ENCODE measurements at places on chromosomes 12 and 14.

- no peak for DNase-seq
These were observed 25.1 kb downstream of the GRIP1 start for GRCh38 chr12:66653796-66654195.

DNA sequence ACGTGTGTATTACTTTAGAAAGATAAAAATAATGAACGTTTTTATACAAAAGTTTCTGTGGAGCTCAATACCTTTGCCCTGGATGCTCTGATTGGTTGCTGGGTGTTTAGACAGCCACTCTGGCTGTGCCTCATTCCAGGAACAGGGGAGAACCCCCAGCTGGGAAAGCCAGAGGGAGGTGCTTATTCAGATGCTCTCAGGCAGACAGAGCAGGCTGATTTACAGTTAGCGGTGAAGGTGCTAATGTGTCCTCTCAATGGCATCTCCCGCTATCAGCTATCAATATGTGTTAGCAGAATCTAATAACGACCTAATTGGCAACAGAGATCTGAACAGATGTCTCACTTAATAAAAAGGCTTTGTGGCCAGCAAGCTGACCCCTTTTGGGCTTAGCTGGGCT lies 402.3 kb downstream of the NUAK1 start:
- DNase-seq: no peak

DNA sequence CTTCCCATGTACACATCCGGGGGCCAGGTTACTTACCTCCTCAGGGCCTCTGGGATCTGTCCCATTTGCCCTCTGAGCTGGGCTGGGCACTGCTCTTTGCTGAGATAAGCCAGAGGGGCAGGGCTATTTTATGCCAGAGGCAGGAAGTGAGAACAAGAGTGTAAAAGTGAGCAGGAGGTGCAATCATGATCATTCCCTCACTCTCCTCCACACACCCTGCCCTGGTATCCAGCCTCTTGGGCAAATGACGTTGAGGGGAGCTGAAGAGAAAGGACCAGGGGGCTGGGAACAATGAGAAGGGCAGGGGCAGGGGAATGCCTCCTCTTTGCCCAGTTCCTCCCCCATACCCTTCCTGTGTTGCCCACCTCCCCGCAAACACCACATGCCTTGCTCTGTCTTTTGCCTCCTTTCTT lies 4.2 kb downstream of the LPAR5 start:
- DNase-seq: no peak

- no peak for DNase-seq
These were observed 92.6 kb downstream of the PDE3A start for GRCh38 chr12:20460956-20461355.

GRCh38 chr14:67360470-67361206 lies 510 bp downstream of the EIF2S1 start:
- DNase-seq: no peak

GRCh38 chr12:128592220-128592744 lies 231.5 kb downstream of the SLC15A4 start:
- DNase-seq: no peak

DNA sequence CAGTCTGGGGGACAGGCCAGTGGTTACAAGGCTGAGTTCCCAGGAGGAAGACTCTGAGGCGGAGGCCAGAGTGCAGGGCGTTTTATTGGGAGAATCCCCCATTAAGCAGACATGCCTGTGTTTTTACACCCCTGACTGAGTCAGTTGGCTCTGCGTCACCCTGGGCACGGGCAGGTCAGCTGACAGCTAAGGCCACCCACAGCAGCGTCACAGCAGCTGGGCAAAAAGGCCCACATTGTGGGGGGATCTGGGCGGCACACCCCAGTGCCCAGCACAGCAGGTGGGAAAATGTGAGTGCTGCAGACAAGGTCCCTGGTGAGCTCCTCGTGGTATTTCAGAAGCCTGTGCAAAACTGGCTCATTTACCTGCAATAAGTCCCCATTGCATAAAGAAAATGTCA lies 184.7 kb downstream of the AACS start:
- DNase-seq: no peak

GRCh38 chr12:91523831-91524230 lies 341.2 kb upstream of the DCN start:
- no peak for DNase-seq

GRCh38 chr14:82094829-82095345 lies 561.2 kb upstream of the SEL1L start:
- no peak for DNase-seq

DNA sequence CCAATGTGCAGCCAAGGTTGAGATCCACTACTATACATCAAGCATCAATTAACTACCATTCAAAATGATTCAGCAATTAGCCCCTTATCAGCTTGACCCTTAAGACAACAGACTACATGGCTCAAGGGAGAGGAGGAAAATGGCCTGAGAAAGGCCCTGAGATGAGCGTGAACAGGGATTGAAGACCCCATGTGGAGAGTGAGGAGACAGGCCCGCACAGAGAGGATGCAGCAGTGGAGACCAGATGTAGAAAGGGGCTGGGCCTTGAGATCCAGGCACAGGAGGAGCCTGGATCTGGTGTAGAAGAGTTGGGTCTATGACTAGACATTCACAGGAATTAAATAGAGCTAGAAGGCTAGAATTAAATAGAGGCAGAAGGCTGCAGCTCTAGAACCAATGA lies 229.1 kb downstream of the MON2 start:
- no peak for DNase-seq

- no peak for DNase-seq
These were observed 576.3 kb downstream of the KCNH5 start for GRCh38 chr14:62468946-62469345.

- no peak for DNase-seq
These were observed 46.2 kb upstream of the LTA4H start for GRCh38 chr12:96081596-96081995.

GRCh38 chr12:111430433-111431353 lies 25.0 kb downstream of the SH2B3 start:
- no peak for DNase-seq

GRCh38 chr14:72906879-72907278 lies 13.0 kb upstream of the DPF3 start:
- DNase-seq: no peak

DNA sequence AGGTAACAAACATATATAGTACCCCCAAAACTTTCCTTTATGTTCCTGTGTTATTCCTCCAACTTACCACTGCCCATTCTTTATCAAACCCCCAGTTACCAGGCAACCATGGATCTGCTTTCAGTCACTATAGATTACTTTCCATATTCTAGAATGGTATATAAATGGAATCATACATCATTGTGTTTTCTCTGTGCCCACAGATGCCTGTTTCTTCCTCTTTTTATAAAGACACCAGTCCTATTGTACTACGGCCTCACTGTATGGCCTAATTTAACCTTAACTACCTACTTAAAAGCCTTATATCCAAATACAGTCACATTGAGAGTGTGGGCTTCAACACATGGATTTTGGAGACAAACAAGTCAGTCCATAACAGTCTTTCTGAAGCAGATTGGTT lies 2.6 kb downstream of the TAS2R14 start:
- DNase-seq: no peak

DNA sequence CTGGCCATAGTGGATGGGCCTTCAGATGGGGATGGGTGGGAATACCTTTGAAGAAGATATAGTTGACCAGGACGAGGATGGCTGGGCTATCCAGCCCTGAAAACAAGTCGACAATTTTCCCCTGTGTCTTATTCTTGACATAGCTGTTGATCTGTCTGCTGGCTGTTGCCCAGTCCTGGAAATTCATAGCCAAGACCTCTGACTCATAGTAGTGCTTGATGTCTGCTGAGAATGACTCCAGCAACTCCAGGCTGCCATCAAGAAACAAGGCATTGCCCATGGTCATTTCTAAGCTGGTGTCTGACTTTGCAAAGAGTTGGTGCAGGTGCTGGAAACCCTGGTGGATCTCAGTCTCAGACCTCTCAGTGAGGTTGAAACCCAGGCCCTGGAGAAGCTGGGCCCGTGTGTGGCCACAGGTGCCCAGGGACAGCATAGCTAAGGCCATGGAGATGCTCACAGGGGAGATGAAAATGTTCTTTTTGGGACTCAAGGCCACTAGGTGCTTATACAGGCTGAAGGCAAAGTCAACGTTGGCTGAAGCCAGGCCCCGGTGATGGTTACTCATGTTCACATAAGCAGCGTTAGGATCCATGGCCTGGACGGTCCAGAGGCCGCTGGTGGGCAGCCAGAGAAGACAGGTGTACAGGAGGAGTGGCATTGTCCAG lies 9.0 kb downstream of the SERPINA6 start:
- peak; percentile 11 for DNase-seq

DNA sequence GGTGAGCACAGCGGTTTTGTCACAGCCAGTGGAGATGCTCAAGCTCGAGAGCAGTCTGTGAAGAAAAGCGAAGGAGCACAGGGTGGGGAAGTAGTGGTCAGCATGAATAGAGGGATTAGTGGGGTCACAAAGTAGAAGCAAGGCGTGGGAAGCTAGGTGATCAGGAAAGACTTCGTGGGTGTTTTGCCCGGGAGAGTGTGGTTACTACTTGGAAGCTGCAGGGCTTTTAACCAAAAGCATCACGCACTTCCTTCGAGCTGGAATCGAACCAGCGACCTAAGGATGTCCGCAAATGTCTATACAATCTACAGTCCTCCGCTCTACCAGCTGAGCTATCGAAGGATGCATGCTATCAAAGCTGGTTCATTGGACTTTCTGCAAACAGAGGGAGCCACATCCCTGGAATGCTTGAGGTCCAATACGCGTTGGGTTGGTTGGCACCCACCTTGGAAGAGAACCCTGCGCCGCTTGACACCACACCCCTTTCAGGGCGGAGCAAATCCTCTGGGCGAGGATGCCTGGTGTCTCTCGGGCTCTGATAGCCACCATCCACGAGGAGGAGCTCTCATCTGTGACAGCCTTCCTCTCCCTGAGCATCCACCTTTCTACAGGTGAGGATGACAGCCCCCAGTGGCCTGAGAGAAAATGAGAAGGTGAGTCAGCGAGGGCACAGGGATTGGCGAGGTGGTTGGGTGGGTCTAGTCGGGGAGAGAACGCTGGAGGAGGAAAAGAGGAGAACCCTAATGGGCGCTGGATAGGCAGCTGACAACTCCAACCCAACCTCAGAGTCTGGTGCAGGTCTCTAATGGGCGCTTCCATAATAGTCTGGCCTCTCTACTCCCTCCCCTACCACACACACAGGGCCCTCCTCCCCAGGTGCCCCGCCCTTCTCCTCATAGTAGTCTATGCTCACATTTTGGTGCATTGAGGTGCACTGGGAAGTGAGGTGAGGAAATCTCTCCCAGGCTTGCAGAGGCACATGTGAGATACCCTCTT lies 16.0 kb upstream of the OR6S1 start:
- DNase-seq: no peak

DNA sequence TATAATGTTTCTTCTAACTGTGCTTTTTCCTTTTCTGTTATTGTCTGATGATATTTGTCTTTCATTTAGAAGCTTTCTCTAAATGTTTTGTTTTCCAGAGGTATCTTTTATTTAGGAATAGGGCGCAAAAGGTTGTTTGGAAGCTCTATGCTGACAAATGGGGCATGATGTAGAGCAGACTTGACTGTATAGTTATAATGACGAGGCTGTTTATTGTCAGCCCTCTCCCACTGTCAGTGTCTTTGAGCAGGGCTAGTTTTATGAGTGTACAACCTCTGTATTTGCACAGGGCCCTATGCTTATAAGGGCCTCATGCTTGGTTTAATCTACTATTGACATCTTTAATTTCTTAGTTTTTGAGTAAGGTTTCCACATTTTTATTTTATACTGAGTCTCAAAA lies 158.9 kb downstream of the CCDC91 start:
- DNase-seq: no peak

DNA sequence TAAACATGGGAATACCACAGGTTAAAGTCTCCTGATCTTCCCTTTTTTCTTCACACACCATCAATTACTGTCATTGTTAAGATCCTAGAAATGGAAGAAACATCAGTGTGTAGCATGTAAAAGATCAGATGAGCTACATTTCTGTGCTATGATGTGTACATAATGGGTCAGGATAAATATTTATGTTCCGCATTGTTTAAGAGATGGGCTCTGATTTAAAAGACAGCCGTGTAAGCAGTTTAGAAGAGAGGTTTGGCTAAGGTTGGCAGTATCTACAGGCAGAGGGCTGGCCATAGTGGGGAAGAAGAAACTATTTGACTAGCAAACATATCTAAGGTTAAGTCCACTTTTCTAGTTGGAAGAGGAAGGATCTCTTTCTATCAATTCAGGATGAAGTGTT lies 49.4 kb downstream of the LRRC9 start:
- peak; percentile 38 for DNase-seq

- no peak for DNase-seq
These were observed 91.5 kb upstream of the NCOR2 start for GRCh38 chr12:124658806-124659402.

DNA sequence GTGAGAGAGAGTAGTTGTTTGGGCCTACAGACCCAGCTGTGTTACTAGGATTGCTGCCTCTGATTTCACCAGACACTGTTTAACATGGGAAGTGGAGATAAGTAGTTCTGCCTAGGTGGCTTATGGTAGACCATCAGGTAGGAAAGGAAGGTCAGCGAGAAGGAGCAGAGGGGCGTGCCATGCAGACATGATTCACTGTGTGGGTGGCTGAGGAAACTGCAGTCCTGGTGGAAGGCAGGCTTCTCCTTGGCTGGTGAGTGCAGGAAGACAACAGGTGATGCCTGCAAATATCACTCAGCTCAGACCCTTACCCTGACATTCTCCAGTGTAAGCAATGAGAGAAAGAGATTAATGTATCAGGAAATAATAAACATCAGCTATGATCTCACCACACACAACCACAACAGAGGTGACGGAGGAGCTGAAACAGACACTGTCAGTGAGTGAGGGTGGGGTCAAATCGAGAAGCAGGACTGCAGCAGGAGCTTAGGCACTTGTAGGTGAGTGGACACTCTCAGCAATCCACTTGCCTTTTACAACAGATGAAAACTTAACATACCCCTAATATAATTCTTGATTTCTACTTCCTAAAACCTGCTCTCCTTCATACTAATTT lies 2.1 kb upstream of the PRR4 start:
- DNase-seq: no peak

GRCh38 chr12:39392154-39392925 lies 50.6 kb downstream of the KIF21A start:
- no peak for DNase-seq

- DNase-seq: peak; percentile 76
These were observed 29.1 kb upstream of the LRTM2 start for GRCh38 chr12:1791104-1791841.

GRCh38 chr14:42429401-42429800 lies 822.7 kb downstream of the LRFN5 start:
- DNase-seq: no peak

DNA sequence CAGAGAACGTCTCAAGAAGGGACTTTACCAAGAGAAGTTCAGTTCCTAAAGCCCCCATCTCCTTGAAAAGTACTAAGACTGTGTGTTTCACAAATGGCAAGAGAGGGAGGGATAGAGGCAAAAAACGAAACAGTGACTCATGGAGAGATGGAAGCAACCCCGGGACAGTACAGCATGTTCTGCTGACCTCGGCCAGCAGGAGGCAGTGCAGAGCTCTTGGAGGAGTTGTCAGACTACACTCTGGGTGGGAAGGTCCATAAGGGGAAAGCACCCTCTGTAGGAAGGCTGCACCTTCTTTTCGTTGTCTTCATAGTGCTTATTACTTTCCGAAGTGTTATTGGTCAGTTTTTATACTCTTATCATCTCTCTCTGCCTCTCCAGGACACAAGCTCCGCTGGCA lies 525.2 kb upstream of the CCDC196 start:
- peak; percentile 7 for DNase-seq
